ENCODE measurements at places on chromosomes 2 and 18.

- no peak for DNase-seq
These were observed 363.6 kb downstream of the ZNF521 start for GRCh38 chr18:24988253-24988840.

- DNase-seq: no peak
These were observed 32.5 kb upstream of the RMDN2 start for GRCh38 chr2:37892436-37893114.

- no peak for DNase-seq
These were observed 33.3 kb downstream of the NIF3L1 start for GRCh38 chr2:200922439-200922838.

GRCh38 chr2:157238296-157238695, 19.2 kb upstream of the GALNT5 start:
- DNase-seq: no peak

GRCh38 chr2:16115291-16115690, 174.9 kb downstream of the MYCN start:
- no peak for DNase-seq

- DNase-seq: no peak
These were observed 170.2 kb upstream of the RAB12 start for GRCh38 chr18:8439055-8439454.

DNA sequence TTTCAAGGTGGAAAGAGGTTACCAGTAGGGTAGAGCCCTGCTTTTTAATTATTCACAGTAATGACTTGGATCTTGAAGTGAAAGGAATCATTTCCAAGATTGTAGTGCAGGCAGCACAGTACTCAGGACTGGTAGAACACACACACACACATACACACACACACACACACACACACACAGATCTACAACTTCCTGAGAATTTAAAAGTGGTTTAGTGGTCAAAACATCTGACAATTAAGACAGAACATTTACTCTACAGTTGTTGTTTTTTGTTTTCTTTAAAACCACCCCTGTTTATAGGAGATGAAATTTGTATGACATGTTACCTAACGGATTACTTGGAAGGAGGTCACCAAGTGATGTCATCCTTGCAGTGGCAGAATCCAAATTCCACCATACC, 146.7 kb upstream of the VRK2 start:
- no peak for DNase-seq

- no peak for DNase-seq
These were observed 503.2 kb upstream of the CNTNAP5 start for GRCh38 chr2:123521854-123522253.

DNA sequence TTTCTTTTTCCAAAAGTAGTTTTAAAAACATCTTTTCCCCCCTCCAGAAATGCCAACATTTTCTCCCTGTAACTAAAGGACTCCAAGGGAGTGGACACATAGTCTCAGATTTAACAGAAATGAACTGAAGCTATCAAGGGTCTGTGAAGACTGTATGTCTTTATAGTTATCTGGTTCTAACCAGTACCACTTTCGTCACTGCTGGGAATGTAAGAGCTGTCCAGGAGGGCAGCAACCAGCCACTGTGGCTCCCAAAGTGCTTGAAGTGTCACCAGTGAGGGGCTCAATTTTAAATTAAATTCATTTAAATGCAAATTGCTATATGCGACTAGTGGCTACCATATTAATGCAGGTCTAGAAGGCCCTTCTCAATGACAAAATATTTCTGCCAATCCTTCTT, 15.0 kb downstream of the RNF149 start:
- no peak for DNase-seq

DNA sequence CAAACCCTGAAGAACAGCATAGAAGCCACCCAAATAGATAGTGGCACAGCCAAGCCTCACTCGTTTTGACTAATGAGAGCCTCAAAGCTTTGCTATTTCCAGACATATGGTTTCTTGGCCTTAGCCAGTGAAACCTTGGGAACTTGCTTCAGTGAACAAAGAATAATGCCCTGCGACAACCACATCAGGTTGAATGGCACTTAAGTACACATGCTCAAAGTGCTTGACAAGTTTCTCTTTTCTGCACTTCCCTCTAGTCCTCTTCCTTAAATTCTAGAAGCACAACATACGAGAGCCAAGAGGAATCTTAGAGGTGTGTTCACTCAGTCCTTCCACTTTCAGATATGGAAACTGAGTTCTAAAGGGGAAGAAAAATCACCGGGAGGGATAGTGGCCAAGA, 258.3 kb downstream of the HAUS1 start:
- DNase-seq: no peak

GRCh38 chr18:77144451-77145118, 12.0 kb upstream of the MBP start:
- DNase-seq: no peak

GRCh38 chr2:105721991-105722511, 22.7 kb upstream of the NCK2 start:
- no peak for DNase-seq

- no peak for DNase-seq
These were observed 50.4 kb upstream of the CTLA4 start for GRCh38 chr2:203817147-203817546.

DNA sequence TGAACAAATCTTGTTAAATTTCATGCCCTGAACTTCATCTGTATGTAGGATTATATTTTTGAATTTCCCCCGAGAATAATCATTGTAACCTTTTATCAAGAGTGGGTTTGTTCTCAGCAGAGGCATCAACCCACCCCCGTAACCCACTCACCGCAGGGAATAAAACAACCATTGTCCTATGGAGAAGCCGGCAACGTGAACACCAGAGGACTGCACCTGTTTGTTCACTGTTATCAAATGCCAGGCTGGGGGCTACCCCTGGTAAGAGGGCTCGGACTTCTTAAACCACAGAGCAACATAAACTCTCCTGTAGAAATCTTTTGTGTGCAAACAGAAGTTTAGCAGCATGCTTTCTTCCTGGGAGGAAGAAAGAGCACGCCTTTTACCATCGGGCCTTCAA, 610.4 kb downstream of the ERBB4 start:
- no peak for DNase-seq

DNA sequence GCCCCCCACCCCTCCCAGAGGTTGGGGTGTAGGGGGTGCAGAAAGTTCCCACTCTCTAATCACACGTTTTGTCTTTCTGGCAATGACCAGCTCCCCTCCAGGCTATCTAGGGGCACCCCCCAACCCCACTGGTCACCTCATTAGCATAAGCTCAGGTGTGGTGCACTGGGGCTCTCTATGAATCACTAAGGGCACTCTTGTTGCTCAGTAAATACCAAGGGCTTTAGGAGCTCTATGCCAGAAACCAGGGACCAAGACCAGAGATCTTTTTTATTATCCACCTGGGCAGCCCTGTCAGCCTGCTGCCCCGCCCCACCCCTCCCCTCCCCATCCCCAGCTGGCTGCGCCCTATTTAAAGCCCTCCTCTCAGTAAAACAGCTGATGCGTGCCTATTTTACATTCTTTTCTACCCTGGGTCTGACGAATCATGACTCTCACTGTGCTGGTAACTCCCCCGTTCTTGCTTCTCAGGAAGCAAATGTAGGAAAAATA, 24.3 kb downstream of the NCK2 start:
- DNase-seq: no peak

DNA sequence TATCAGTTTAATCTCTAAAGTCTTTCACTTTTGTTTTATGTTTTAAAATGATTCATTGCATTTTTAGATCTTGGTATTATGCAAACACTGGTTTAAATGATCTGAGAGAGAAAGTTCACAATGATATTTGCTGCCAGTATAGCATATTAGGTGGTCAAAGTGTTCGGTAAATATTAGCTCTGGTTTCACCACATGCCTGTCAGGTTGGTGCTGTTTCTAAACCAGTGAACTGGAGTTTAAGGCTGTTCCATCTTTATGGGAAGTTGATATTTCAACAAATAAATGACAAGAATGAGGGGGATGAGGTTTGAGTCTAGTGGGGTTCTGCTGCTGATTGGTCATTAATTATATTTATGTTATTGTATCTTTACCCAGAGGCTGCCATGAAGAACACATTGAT, 436.4 kb downstream of the DCDC2C start:
- DNase-seq: no peak

- DNase-seq: no peak
These were observed 301.4 kb downstream of the PDE11A start for GRCh38 chr2:177771191-177771590.

DNA sequence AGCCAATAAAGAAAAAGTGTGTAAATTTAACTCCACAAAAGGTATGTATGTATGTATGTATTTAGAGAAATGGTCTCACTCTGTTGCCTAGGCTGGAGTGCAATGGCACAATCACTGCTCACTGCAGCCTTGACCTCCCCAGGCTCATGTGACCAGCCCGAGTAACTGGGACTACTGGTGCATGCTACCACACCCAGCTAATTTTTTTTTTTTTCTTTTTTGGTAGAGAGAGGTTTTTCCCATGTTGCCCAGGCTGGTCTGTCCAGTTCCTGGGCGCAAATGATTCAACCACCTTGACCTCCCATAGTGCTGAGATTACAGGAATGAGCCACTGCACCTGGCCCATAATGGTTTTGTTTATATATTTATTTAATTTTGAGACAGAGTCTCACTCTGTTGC, 67.1 kb downstream of the CERKL start:
- no peak for DNase-seq

DNA sequence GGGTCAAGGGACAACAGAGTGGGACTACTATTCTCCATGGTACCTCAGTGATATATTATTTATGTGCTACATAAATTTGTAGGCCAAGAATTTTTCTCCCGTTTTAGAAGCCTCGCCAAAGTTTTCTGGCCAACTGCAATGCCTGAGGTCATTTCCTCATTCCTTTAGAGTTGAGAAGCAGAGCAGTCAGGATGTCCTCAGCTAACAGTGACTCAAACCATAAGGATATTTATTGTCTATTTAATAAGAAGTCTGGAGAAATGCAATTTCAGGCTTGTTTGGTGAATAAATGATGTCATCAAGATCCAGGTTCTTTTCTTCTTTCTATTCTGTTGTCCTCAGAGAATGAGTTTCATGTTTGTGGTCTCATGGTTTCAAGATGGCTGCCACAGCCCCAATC, 91.0 kb downstream of the ADCYAP1 start:
- no peak for DNase-seq

- no peak for DNase-seq
These were observed 27.3 kb upstream of the ITGB6 start for GRCh38 chr2:160227293-160227915.

- DNase-seq: no peak
These were observed 68.6 kb downstream of the FHOD3 start for GRCh38 chr18:36365836-36366775.

DNA sequence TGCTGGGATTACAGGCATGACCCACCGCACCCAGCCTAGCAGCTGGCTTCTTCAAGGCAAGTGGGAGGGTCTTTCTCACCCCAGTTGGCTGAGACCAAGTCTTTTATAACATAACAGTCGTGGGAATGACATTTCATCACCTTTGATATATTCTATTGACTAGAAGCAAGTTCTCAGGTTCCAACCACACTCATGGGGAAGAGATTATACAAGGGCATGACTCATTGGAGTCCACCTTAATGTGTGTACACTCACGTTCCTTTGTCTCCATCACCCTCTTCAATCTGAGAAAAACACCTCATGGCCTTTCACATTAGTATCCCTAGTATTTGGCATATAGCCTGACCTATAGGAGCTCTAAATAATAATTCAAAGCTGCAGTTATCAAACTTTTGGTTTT, 2.8 kb upstream of the BBS5 start:
- DNase-seq: no peak

DNA sequence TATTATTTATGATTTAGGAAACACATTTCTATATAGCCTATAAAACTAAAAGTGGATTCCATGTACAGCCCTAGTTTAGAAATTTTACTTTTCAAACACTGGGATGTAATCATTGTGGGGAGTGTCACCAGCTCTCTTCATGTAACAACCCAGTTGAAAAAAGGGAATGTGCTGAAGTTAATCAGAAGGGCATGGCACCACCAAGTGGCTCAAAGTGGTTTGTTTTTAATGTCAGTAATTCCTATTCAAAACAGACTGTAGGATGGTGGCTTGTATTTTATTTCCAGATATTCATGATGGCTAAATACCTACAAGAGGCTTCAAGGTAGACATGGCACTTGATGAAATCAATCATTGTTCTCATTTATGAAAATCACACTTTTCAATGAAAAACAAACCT, 58.1 kb upstream of the TMEM182 start:
- DNase-seq: peak; percentile 16

DNA sequence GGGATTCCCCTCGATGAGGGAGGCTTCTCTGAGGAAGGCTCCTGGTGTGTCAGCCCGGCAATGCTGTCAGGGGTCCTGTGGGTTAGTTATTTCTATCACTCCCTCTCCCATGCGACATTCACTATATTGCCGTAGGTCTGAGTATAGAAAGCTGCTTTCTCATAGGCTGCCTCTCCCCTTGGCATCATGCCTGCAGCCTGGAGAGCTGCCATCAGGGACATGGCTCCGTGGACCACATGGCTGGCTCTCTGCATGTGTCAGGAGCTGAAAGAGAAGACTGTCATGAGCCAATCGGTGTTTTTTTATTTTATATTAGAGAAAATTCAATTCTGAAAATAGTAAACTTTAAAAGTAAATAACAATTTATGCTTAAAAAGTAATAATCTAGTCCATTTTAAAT, 198.0 kb downstream of the CDH20 start:
- no peak for DNase-seq

- DNase-seq: no peak
These were observed 660.5 kb downstream of the LRRTM4 start for GRCh38 chr2:76861708-76862107.

GRCh38 chr2:46547223-46548102, 68.1 kb downstream of the TMEM247 start:
- no peak for DNase-seq

- no peak for DNase-seq
These were observed at the start of gene PLEK for GRCh38 chr2:68365087-68365486. Gene PLEK (plus strand): TSS chr2:68365282. CDS start chr2:68365352, 70 bp downstream.

GRCh38 chr2:16186661-16187481, 246.5 kb downstream of the MYCN start:
- DNase-seq: no peak

GRCh38 chr2:218398437-218399390, 954 bp upstream of the CTDSP1 start:
- DNase-seq: peak; percentile 56

DNA sequence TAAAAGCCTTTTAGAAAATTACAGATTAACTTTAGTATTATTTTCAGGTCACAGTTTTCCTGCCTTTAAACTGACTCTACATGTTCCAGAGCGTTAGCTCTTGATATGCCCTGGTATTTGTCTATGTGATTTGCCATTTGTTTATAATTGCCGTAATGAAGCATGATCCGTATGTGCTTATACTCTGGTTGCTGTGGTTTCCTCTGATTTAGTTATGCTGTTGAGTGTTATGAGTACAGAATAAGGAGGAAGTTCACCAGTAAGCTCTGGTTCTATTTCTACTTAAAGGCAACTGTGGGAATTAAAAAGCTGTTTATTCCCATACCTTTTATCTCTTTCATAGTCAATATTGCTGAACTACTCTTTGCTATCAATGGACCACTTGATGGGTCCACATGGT, 123.5 kb downstream of the OSBPL6 start:
- DNase-seq: no peak

DNA sequence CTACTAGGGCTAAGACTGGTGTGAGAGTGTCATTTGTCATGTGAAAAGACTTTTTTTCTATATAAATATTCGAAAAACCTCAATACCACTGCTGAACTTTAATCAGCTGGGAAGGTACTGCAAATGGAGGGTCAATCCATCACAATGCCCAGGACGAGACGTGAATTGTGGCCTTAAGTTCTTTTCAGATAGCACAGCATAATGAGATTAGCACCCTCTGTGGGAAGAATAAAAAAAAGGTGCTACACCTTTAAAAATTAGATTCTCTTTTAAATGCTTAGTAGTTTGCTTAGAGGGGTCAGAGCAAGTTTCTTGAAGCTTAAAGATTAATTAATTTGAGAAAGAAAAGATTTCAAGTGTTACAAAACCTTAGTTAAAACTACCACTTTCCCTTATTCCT, 5.6 kb downstream of the LRRTM1 start:
- no peak for DNase-seq

All from activated naive CD4-positive, alpha-beta T cell treated with anti-CD3 and anti-CD28 coated beads, Interleukin-2, amount 50 U/mL, for 16 hours (primary cell).